Stimulated activated CD8-positive, alpha-beta memory T cell treated with anti-CD3 and anti-CD28 coated beads, Interleukin-7, amount 100 ng/mL, for 1 hour (primary cell): ENCODE measurements at places on chromosomes 1 and 21.

GRCh38 chr1:209527372-209527771, 56.1 kb upstream of the CAMK1G start:
- no peak for DNase-seq

GRCh38 chr1:96365076-96365475, 356.5 kb upstream of the PTBP2 start:
- no peak for DNase-seq

DNA sequence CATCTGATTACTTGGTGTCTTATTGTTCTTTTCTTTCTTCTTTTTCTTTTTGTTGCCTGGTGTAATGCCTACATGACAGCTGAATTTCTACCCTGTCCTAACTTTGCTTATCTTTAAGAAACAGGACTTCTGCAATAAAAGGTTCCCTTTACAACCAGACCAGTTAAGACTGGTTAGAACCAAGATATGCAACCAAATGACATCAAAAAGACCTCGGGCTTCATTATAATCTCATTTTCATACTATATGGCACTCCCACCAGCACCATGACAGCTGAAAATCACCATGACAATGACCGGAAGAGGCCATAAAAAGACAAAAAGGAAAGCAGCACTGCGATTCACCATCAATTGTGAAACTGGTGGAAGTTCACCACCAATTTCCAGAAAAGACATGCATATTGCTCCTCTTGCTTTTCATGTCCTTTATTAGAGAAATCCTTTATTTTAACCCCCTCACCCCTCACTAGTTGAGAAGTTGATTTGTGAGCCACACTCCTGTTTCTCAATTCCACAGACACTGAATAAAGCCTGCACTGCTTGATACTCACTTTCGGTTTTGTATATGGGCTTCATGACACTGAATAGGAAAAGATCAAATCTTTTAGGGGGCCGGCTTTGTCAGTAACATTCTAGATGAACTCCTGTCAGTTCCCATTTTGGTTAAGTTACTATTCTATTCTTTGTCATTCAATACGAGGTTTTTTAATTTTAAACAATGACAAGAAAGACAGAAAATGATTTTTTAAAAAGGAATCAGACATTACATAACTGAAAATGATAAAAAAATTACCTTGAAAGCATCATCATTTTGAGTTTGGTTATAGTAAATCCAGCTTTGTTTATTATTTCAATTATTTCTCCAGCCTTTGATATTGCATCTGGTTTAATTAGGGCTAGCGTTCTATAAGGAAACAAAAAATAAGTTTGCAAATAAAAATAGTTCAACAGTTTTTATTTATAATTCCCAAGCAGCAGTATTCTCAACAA, 58.1 kb downstream of the NME7 start:
- DNase-seq = no peak

GRCh38 chr1:145871994-145872924, 13.4 kb upstream of the PIAS3 start:
- peak; percentile 7 for DNase-seq

- DNase-seq = no peak
Measured at GRCh38 chr1:203142684-203143408, 15.3 kb downstream of the ADORA1 start.

- DNase-seq = no peak
Measured at GRCh38 chr1:168719306-168720111, 9.5 kb downstream of the DPT start.

DNA sequence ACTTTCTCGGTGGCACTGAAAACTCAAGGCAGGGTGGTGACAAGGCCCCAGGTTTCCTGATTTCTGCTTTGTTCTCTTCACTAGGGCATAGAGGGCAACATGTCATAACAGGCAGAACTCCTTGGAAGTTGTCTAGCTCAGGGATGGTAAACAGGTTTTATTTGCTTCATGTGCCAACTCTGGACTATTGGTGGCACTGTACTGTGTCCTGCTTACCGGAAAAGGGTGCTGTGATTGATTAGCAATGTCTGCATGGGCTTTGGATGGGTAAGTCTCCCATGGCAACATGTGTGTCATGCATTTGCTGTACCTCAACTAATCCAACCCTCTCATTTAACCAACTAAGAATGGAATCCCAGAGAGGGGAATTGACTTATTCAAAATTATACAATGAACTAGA, 70.7 kb upstream of the USP24 start:
- no peak for DNase-seq

DNA sequence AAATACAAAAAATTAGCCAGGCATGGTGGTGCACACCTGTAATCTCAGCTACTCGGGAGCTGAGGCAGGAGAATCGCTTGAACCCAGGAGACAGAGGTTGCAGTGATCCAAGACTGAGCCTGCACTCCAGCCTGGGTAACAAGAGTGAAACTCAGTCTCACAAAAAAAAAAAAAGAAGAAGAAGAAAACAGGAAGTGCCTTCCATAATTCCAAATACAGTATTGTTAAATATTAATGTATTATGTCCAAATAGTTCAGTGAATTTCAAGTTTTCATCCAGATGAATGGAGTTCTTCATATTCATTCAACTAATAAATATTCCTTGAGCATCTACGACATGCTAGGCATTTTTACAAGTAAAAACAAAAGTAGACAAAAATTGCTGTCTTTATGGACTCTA, 33.3 kb downstream of the PLEKHO1 start:
- no peak for DNase-seq

- DNase-seq = no peak
Measured at GRCh38 chr1:24765308-24765988, 20.2 kb downstream of the CLIC4 start.

DNA sequence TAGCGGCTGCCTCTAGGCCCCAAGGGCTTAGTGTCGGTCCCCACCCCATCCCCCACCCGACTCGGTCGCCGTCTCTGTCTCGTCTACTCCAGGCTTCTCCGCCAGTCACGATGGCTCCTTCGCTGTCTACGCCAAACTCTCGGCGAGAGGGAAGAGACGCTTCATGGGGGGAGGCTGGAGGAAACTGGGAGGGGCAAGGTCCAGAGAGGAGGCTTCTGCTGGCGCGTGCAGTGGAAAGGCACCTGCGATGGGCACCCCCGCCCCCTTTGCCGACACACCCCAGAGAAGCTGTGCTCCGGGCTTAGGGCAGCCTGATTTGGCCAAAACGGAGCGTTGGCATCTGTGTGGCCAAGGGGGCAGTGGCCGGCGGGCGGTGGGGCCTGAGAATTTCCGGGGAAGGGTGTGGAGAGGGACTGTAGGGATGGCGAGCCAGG, 1.2 kb upstream of the CSMD2 start:
- no peak for DNase-seq

GRCh38 chr1:205532026-205532898, 27.8 kb downstream of the CDK18 start:
- no peak for DNase-seq

- DNase-seq = no peak
Measured at GRCh38 chr1:178537382-178538090, 24.6 kb downstream of the TEX35 start.

GRCh38 chr1:99934801-99935200, 35.0 kb upstream of the SLC35A3 start:
- DNase-seq = no peak

DNA sequence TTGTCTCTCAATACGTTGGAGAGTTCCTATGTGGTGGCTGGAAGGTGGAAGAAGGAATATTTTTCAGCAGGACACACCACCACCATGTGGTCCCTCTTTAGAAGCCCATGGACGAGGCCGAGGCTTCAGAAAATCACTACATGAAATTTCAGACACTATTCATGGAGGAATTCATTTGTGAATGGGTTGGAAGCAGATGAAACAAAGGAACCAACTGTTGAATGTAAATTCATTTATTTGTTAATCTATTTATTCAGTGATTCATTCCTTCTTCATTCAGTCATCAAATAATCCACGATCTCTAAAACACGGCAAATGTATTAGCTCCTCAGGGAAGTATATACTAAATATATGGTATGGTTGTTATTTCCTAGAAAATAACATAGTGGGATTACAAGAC, 12.2 kb downstream of the SLC35F3 start:
- DNase-seq = no peak

GRCh38 chr1:57983441-57983840, 559.6 kb upstream of the DAB1 start:
- no peak for DNase-seq

- no peak for DNase-seq
Measured at GRCh38 chr1:187762118-187762517, 933.4 kb downstream of the PLA2G4A start.

GRCh38 chr1:71687376-71687775, 595.0 kb downstream of the NEGR1 start:
- no peak for DNase-seq

- DNase-seq = no peak
Measured at GRCh38 chr1:28129150-28129549, 40.7 kb upstream of the EYA3 start.

DNA sequence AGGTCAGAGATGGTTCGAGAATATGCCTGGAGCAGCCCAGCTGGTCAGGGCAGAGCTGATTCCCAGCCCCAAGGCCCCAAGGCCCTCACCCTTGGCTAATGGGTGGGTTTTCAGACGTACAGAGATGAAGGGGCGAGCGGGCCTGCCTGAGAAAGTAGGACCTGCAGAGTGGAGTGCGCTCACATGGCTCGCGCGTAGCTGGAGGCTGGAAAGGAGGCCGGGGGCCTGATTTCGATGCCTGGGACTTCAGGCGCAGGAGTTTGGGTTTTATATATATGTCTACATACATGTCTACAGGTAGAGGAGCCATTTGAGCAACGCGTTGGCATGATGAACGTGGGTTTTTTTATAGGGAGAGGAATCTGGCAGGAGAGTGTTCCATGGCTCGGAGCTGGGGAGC, 8.9 kb downstream of the COQ8A start:
- DNase-seq = no peak

DNA sequence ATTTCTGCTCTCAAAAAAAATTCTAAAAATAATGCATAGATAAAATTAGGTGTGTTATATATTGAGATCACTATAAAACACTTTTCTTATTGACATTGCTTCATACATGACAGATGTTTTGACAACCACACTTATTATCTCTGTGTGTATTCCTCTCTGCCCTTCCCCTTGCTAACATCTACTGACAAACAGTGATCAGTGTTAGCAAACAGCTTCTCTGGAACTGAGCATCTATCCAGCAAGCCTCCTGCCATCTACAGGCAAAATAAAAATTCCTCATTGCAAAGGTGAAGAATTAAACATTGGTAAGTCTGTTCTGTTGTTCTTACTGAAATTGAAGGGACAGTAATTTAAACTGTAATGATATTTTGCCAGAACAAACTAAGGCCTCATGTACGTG, 2153.9 kb downstream of the NCAM2 start:
- no peak for DNase-seq

GRCh38 chr1:157154291-157154690, 16.1 kb upstream of the ETV3 start:
- no peak for DNase-seq

GRCh38 chr1:240706150-240706935, 94.4 kb upstream of the GREM2 start:
- DNase-seq = no peak

GRCh38 chr1:226402739-226403165, 5.1 kb downstream of the PARP1 start:
- DNase-seq = no peak

- no peak for DNase-seq
Measured at GRCh38 chr21:16569679-16570078, 839.9 kb downstream of the USP25 start.

DNA sequence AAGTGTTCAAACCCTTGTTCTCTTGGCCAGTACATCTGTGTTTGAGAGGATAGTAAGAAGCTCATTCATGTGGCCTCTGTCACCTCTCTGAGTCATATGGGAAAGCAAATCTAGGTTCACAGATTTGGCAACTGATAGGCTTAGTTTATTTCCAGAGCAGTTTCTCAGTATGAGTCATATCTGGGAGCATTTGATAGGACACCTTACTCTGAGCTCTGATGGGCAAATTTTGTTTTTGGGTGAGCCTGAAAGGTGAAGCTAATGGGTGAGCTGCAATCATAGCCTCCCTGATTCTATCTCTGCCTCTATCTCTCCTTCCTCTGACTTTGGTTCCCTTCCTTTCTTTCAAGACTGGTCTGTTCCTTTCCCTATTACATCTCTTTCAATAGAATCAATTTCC, 134.4 kb downstream of the S1PR1 start:
- DNase-seq = no peak

DNA sequence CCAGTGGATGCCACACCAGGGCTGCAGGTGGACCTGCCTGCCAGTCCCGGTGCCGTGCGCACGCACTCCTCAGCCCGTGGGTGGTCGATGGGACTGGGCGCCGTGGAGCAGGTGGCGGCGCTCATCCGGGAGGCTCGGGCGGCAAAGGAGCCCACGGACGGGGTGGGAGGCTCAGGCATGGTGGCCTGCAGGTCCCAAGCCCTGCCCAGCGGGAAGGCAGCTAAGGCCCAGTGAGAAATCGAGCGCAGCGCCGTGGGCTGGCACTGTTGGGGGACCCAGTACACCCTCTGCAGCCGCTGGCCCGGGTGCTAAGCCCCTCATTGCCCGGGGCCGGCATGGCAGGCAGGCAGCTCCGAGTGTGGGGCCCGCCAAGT, 1171.8 kb upstream of the B3GALT2 start:
- DNase-seq = no peak

DNA sequence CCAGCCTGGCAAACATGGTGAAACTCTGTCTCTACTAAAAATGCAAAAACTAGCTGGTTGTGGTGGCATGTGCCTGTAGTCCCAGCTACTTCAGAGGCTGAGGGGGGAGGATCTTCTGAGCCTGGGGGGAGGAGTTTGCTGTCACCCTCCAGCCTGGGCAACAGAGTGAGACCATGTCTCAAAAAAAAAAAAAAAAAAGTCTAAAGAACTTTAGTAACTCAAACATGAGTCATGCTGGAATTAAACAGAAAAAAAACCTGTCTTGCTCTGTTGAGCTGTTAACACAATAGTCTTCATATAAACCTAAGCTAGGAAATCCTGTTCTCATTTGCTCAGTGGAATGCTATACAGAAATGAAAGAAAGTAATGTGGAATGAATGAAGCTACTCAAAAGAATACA, 16.7 kb upstream of the DISP1 start:
- DNase-seq = no peak

GRCh38 chr1:14977338-14977931, 176.1 kb upstream of the TMEM51 start:
- no peak for DNase-seq

DNA sequence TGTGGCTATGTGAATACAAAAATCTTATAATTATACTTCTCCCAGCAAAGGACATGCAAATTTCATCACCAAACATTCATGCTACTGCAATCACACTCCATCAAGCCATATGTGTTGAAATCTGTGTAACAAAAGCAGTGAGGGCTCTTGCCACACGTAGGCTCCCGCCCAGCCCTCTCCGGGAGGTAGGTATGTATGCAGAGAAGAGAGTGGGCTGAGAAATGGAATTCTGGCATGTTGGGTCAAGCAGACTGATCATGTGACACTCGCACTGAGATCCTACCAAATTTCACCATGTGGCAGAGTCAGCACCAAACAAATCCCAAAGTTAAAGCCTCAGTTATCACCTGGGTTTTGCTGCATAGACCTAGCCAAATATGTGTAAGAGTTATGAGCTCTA, 49.7 kb downstream of the APP start:
- no peak for DNase-seq

DNA sequence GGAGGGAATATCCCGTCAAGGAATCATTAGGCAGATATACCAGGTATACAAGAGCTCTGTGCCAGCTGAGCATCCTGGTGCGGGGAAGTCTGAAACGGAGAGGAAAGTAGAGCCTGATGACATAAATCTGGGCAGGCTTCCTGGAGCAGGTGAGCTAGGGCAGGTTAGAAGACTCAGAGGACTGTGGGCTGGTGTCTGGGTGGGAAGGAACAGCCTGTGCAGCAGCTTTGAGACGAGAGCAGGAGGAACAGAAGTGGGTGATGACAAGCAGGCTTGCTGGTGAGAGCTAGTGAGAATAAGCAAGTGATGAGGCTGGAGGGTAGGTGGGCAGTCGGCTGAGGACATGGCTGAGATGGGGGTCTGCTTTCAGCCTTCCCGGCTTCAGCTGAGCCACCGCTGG, 6.7 kb downstream of the CELSR2 start:
- no peak for DNase-seq

- DNase-seq = no peak
Measured at GRCh38 chr1:211478801-211479578, 13.0 kb downstream of the RD3 start.
